ENCODE measurements at places on chromosomes 4 and X.

- DNase-seq, result no peak
Measured at GRCh38 chrX:52277666-52278065, 91.2 kb upstream of the XAGE2 start.

DNA sequence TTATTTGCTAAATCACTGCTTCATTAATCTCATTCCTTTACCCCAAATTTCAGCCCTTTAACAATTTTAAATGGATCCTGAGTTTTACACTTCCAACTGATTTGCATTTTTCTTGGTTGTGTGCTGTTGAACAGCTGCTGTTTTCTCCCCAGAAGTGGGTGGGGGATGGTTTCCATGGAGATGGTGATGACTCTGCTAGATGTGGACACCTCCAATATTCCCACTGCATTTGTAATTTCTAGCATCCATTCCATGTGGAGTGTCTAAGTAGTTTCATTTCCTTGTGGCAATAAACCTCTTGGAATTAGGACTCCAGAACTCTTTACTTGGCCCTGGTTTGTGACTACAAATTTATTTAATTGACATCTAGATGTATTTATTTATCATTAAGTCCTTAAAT, 330.4 kb downstream of the GBA3 start:
- no peak for DNase-seq

GRCh38 chr4:17426222-17426621, 85.7 kb downstream of the QDPR start:
- DNase-seq, result no peak

DNA sequence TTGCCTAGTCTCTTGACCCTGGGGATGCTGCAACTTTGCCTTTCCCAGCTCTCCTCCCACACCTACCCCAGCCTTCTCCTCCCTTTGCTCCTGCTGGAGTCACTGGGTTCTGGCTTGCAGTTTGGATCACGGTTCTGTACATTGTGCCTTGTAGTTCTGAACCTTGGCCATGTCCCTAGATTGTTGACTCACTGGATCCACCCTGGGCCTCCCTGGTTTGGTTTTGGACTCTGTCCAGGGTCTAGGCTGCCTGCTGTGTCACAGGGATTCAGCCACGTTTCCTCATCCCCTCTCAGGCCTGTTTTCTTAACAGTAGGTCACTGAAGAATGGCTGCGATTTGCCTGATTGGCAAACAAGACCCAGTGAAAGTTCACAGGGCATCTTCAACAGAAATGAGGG, 11.5 kb upstream of the GABRE start:
- no peak for DNase-seq

DNA sequence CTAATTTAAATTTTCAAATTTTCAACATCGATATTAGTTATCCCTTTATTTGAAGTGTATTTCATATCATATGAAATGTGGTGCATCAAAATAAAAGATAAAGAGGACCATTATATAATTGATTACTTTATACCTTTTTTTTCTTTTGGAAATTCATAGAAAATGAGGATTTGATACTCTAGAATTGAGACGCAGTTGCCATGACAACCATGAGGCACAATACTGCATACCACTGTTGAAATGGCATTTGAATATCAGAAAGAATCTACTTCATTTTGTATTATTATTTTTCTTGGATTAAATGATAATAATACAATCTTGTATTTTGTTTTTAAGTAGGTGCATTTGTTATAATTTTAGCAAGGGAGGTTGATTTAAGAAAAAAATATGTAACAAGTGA, 323.1 kb downstream of the PCDH18 start:
- DNase-seq, result no peak

- DNase-seq, result no peak
Measured at GRCh38 chr4:158189422-158189821, 16.6 kb upstream of the GASK1B start.

- DNase-seq, result peak; percentile 27
Measured at GRCh38 chrX:21926527-21927278, 13.8 kb upstream of the SMS start.

DNA sequence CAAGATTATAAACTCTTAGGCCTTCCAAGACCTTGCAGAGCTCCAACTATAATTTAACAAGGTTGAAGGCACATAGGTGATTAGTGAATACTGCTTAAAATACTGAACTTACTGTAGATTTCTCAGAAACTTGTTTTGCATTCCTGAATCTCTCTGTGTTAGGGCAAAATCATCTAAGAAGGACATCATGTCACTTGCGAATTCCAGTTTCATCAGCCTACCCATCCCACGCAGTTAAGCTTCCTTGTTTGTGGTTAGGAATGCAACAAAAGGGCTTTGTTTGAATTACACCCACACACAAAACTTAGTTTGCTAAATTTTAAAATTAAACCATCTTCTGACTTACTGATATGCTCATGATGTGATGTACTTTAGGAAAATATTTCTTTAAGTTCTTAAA, 174.0 kb downstream of the SOWAHB start:
- no peak for DNase-seq

DNA sequence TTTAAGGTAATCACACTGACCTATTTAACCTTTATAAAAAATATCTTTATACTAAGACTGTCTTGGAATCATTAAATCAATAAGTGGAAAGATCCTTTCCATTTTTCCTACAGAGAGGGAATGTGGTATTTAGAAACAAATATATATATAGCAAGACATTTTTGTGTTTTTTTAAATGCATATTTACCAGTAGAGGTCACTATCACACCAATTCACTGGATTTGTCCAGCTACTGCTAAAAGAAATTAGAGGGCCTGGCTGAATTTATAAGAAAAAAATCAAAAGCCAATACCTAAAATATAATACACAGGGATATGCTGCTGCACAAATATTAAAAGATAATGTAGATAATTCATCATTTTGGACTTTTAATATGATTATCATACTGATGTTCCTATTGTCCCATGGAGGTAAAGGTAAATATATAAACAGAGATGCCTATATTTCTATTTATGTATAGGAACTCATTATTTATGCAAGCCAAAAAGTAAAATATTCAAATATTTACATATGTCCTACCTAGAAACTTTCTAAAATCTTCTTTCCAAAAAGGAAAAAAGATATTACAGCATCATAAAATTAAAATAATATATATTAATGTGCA, 69.5 kb downstream of the PDE5A start:
- peak; percentile 36 for DNase-seq

DNA sequence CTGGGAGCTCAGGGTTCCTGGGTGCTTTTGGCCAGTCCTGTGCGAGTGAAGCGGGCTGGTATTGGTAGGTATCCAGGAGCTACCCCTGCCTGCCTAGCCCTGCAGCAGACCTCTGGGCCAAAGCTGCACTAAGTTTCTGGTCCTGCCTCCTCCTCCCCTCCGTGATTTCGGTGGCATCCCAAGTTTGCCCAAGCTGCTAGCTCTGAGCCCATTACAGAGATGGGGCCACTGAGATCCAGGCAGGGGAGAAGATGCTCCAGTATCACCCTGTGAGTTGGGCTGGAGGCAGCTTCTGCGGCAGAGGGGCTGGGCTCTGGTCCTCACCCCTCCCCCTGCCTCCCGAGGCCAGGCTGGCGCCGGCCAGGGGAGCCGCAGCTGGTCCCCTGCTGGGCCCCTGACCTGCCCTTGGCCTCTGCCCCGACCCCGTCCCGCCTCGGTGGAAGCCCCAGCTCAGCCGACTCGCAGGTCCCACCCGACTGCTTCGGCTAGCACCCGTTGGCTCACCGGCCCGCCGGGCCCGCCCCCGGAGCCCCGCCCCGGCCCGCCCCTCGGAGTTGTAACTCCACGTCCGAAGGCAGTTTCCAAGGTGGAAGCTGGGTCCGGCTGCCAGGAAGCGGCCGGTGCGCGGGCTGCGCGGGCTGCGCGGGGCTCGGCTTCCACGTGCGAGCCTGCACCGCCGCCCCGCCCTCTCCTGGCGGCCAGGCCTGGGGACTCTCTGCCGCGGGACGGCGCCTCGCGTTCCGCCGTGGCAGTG, at the start of gene DUSP9:
TSS of gene DUSP9 (plus strand) at position 584 of the 754 bp plus-strand sequence. CDS start 751 bp downstream, outside the sequence.
- no peak for DNase-seq

- no peak for DNase-seq
Measured at GRCh38 chr4:139606579-139607501, 50.8 kb upstream of the SETD7 start.

DNA sequence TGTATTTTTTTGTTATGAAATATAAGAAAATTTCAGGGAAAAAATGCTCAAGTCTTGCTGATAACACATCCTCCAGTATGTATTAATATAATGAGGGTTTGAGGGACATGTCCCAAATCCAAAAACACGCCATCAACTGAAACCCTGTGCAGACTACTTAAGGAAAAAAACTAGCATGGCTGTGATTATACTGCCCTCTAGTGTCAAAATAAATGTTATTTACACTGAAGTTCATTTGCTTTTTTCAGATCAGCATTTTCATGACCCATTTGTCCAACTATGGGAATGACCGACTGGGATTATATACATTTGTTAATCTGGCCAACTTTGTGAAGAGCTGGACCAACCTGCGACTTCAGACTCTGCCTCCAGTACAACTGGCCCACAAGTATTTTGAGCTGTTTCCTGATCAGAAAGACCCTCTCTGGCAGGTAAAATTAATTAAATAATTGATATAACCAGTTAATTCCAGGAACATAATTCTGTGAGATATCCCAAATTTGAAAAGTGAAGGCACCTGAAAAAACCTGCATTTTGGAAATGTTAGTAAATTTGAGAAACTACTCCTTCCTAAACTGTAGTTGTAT, 128.5 kb downstream of the PRSS12 start:
- peak; percentile 23 for DNase-seq

DNA sequence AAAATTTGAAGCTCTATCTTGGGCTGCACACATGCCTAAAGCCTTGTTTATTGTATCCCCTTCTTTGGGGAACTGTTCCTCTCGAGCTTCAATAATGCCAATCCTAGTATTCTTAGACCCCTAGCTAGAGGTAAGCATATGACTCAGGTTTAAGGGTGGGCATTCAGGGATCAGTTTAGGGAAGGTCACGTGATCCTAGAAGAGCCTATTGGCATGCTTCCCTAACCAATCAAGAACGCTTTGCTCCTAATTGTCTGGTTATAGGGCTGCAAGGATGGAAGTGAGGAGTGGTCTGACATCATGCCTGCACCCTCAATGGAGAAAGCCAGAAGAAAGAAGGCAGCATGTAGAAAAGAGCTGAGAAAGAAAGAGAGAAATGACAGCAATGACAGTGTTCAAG, 46.9 kb downstream of the TLR10 start:
- DNase-seq, result no peak

GRCh38 chrX:17192106-17192505, 182.9 kb upstream of the NHS start:
- DNase-seq, result no peak

DNA sequence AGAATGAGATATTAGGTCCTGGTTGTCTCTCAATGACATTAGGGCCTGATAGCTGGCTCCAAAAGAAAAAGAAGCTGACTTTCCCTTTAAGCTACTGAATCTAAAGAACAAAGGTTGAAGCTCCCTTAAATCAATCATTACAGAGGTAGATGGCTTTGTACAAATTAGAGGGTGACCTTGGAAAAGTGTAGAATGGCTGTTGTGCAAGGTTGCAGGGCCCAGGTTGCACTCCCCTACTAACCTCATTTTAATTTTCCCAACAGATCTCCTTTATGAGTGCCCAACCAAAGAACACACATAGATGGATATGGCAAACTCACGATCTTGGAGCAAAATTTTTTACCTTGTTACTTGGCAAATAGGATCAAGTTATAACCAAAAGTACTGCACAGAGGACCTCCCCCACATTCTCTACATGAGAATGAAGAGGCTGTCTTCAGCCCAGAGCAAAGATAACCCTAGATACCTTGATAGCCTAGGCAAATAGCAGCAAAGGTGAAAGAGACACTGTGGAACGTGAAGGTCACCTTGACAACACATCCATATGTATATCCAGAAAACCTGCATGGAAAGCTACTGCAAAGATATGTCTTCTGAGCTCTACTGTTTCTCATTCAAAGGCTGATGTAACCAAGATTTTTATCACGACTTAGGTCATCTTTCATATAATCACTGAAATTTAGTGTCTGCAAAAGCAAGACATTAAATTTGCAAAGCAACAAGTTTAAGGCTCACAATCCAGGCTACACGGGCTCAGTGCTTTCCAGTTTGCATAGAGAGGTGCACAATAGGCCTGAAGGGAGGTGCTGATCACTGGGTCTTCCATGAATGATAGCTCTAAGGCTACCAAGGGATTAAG, 23.0 kb downstream of the KLB start:
- DNase-seq, result no peak

DNA sequence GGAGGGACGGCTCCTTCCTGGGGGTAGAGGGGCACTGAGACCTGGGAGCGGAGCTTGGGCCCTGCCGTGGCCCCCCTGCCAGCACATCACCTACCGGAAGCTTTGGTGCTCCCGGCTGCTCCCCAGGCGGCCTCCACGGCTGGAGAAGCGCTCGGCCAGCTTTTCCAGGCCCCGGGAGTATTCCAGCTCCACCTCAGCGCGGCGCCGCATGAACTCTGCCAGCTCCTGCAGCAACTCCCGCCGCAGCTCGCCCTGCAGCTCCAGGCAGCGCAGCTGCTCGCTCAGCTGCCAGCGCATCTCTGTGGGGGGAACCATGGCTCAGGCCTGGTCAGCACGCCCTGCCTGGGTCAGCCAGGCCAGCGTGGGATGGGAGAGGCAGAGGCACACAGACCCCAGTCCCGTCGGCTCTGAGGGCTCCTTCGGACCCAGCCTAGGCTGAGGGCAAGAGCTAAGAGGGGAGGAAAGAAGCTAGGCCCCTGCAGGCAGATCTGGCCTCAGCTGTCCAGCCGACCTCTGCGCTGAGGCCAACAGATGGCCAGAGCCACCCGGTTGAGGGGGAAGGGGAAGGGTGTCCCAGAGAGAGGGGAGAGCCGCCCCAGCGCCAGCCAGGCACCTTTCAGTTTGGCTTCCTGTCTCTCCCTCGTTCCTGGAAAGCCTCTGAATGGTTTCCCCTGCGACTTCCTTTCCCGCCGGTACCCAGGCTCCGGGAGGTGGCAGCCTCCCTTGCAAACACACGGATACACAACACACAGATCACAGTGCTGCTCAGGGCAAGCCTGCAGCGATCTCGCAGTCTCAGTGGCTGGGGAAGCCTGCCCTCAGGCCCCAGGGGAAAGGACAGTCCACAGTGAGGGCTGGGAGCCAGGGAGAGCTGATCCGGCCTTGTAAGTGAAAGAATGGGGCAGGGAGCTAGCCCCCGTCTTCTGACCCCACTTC, 4.3 kb downstream of the ARHGAP4 start:
- no peak for DNase-seq

DNA sequence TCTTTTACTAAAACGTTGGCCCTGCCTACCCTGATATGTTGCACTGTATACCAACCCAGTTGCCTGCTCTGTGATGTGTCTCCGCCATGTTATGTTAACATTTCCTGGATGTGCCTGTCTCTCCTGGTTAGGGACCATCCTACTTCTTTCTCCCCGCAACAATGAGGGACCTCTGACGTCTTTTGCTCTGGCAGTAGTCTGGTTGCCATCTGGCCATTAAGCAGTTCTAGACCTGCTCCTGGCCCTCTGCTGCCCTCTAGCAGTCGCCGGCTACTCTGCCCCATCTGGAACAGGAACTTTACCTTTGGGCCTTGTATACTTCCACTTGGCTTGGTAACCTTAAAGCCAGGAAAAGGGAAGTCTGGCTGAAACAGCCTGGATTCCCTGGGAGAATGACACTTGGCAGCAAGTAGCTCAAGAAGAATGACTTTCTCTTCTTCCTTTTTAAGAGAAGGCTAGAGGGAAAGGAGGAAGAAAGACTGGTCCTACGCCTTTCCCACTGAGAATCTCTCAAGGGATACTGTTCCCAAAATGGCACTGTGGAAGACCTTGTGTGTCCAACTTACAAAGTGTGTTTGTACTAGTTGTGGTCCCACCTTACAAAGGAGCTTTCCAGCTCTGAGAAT, 63.5 kb downstream of the GPC3 start:
- DNase-seq, result no peak
